ENCODE measurements at places on chromosomes 12 and 14.

DNA sequence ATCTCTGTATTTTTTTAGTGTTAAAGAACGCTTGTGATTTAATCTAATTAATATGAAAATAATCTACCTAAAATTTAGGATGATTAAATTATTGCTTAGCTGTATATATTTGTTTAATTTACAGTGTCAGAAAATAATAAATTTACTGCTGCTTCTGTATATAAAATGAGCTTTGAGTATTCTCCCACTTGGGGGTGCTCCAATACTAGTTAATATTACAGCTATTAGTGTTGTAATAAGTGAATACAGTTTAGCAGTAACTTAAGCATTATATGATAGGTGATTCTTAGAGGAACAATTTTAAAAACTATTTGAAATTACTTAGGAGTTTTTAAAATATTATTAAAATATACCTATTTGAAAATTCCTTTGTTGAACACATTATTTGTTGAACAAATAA lies 62.2 kb downstream of the PAPOLA start:
- no peak for DNase-seq

GRCh38 chr12:46454981-46455380 lies 82.4 kb upstream of the SLC38A2 start:
- DNase-seq: no peak

- no peak for DNase-seq
Observed at GRCh38 chr14:104703269-104703668, 13.9 kb downstream of the INF2 start.

GRCh38 chr14:50018933-50019210 lies 97.5 kb downstream of the VCPKMT start:
- DNase-seq: no peak

- no peak for DNase-seq
Observed at GRCh38 chr12:105113094-105113493, 5.6 kb downstream of the WASHC4 start.

- no peak for DNase-seq
Observed at GRCh38 chr14:105450123-105450505, 24.5 kb upstream of the CRIP2 start.

DNA sequence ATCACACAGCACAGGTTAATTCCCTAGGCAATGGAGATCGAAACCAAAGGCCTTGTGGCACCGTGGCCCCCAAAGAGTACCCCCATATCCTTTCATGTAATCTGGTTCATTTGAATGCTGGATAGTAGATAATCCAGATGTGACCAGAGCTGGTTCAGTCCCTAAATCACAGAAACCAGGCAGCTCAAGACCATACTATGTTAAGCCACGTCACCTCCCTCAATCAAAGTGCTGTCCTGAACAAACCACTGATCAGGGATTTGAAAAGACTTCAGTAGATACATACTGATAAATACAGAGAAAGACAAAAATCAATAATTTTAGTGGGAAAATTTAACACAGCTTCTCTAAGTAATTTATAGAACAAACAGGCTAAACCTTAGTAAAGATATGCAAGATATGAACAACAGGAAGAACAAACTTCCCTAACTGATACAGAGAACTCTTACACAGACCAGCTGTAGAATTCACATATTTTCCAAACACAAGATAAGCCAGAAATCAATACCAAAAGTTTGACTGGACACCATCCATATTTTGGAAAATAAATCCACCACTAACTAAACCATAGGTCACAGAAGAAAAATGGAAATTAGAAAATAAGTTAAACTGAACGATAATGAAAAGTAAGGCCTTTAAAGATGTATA lies 67.1 kb downstream of the BCAT1 start:
- no peak for DNase-seq
